ENCODE measurements at places on chromosomes 7 and 10.

GRCh38 chr10:7243873-7244272 lies 167.0 kb downstream of the SFMBT2 start:
- DNase-seq = no peak

DNA sequence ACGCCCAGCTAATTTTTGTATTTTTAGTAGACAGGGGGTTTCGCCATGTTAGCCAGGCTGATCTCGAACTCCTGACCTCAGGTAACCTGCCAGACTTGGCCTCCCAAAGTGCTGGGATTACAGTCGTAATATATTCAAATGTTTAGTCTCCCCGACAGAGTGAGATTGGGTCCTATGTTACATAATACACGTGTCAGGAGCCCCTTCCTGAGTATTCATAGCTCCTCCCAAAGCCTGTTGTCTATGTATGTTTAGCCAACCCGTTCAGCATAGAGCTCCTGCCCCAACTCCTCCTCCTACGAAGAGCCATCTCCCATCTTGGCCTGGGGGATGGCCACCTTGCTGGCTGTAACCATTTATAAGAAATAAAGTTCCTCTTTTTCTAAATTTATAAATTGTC lies 2.7 kb upstream of the PPP2R2D start:
- no peak for DNase-seq

- no peak for DNase-seq
These were observed 1.0 kb upstream of the ENO4 start for GRCh38 chr10:116848032-116848943.

DNA sequence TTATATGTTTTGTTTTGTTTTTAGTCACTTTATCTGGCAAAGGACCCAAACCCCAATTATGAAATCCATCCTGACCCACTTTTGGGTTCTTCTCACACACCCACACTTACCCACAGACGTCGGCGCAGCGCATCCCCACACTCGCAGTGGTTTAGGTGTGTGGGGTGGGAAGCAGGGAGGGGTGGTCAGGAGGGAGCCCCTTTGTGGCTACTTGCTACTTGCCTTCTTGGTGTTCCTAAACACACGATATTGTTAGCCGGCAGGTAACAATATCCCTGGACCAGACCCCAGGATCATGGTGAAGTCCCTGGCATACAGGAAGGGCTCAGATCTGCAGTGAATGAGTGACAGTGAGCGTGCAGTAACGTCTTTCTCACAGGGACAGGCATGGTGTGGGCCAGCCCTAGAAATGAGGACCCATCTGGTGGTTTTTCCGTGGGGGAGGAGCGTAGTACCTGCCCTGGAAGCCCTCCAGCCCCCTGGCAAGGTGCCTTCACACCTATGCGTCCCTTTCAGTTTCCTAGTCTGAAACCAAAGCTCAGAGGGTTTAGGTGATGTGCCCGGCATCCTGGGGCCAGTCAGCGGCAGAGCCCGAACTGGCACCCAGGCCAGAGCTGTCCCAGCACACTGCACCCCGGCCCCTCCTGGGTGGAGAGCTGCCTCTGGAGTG lies 4.4 kb downstream of the SPOCK2 start:
- peak; percentile 78 for DNase-seq

Data from CD8-positive, alpha-beta memory T cell (primary cell).